Stimulated activated CD4-positive, alpha-beta T cell treated with anti-CD3 and anti-CD28 coated beads, Interleukin-4, amount 100 ng/mL, for 1 hour (primary cell): ENCODE measurements at places on chromosomes 4 and X.

DNA sequence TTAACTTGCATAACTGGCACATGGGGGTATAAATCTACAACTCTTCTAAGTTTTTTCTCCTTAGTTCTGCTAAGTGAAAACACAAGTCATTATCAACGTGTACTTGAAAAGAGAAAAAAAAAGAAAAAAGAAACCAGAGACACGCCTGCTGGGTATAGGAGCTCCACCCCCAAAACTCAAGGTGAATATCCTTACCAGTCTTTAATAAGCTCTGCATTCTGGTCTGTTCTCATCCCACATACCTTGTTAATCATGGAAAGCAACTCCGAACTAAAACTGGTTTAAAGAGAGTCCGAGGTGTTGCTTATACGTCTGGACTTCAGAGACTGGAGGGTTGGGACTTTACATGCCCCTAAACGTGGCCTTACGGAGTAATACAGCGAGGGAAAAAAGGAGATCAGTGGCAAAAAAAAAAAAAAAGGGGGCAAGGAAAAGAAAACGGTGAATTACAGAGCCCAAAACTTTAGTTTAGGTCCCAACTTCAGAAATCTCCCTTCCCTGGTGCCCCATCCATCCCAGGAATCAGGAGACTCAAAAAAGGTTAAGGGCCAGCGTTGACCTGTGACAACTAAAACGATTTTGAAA is 1.0 kb downstream of the PGRMC2 start:
- peak; percentile 3 for DNase-seq

DNA sequence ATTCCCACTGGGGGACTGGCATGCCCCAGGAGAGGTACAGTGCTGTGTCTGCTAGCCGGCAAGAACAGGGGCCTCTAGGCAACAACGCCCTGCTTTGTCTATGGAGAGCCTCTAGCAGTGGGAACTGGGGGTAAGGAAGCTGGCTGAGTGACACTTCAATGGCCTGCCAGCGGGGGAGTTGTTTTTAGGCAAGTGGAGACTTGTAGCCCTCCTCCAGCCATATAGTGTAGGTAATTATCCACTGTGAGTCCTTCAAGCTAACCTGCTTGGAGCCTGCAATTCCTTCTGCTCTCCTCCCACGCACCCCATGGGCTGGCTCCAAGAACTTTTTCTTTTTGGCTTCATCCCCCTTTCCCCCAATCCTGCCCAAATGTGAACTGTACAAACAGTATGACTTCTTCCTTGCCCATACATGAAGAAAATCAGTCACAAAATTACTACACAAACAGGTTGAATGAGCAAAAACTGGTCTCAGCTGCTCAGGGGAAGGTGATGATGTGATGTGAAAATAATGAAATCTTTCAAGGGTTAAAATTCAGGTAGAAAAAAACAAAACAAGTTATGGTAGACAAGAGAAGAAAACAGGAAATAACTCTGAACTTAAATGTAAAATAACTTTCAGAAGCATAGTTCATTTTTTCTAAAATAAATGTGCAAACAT is 33.1 kb downstream of the LEF1 start:
- DNase-seq: no peak

- DNase-seq: no peak
These were observed 269.8 kb downstream of the COL25A1 start for GRCh38 chr4:109032671-109033070.

GRCh38 chr4:55721651-55722050 is 85.6 kb upstream of the NMU start:
- DNase-seq: no peak

DNA sequence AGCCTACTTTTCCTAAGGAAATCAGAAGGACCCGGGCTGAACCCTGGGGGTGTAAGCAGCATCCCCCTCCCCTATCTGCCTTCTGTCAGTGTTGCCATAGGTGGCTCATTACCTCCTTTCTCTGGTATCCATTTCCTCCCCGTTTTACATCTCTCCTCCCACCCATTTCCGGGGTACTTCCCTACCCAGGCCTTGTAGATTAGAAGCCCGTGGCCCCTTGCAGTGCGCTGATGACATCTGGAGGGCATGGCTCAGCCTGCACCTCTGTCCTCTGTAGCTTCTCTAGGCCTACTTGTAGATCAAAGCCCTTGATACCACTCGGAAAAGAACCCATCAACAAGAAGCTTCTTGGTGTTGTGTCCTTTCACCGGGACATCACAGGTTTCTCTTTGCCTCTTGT is 71.8 kb downstream of the NBDY start:
- DNase-seq: peak; percentile 51

DNA sequence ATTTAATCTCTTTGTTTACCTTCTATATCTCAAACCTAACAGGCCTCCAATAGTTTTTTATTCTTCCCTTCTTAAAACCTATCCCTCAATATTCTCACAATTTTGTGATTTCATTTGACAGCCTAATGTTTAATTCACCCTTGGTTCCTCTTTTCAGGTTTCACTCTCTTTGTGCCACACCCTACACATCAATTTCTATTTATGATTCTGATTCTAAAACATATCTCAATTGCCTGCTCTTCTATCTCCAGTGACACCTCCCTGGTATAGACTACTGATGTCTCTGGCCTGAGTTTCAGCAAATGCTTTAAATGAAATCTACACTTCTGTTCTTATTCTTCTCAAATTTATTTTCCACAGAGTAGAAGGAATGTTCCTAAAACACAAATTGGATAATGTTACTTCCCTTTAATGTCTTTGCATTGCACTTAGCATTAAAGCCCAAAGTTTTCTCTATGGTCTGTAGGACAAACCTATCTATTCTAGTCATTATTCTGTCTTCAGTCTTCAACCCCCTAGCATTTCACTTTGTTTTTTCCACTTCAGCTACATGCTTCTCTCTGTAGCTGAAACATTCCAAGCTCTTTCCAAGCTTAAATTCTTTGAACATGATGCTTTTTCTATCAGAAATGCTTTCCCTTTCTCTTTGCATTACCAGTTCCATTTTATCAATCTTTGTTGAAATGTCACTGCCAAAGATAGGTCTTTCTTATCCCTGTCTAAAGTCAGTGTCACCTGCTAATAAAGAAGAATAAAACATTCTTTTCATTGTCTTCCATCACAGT is 622.0 kb downstream of the CENPC start:
- DNase-seq: no peak

DNA sequence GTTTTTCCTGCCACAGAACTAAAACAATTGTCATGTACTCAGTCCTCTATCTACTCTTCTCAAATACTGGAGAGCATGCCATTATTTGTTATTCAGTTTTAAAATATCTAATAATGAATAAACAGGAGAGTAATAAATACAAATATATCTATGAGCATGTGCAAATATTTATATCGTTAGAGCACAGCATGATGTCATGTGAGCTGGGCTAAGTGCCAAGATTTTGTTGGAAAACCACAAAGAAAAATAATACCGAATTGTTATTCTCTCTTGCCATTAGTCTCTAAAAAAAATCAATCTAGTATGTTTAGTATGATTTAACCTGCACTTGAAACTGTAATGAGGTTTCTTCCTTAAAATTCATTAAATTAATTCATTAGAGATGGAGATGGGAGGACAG is 97.3 kb downstream of the DDX60 start:
- DNase-seq: no peak

DNA sequence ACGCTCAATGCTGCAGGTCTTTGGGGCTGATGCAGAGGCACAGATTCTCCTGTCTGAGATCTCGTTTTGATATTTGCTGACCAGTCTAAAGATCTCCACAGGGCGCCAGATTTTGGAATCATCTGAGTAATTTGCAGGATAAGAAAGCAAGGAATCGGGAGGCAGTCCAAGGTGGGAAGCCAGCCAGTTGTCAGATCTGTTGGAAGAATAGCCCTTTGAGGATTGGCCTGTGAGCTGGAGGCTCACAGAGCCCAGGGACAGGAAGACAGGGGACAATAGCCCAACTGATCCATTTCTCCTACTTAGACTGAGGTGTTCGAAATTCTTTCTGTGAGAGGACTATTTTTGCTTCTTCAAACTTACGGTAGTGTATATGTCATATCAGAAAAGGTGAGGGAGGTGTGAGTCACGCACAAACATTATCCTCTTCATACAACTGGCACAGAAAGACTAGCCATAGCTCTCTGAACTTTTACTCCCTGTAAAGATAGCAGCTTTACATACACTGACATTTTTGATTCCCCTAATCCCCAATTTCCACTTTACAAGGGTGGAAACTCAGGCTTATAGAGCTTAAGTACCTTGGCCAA is 8.8 kb downstream of the DIPK2B start:
- no peak for DNase-seq

GRCh38 chr4:25663781-25664180 is 8.1 kb downstream of the SLC34A2 start:
- DNase-seq: no peak

GRCh38 chr4:122960611-122961000 is 38.2 kb upstream of the NUDT6 start:
- DNase-seq: no peak

- no peak for DNase-seq
These were observed 64.2 kb downstream of the PDS5A start for GRCh38 chr4:39913471-39913870.

- no peak for DNase-seq
These were observed 30.6 kb upstream of the GC start for GRCh38 chr4:71814433-71814832.

DNA sequence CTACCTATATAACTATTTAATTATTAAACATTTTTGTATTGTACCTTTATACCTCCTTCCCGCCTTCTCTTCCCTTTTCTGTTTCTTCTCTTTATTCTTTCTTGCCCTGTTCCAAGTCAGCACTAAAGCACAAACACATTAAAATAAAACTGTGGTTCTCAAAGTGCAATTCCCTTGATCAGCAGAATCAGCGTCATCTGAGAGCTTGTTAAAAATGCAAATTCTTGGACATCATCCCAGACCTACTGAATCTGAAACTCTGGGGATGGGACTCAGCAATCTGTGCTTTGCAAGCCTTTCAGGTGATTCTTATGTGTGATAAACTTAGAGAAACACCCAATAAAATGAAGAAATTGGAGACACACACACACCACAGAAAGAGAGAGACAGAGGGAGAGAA is 178.4 kb upstream of the BMP3 start:
- no peak for DNase-seq

DNA sequence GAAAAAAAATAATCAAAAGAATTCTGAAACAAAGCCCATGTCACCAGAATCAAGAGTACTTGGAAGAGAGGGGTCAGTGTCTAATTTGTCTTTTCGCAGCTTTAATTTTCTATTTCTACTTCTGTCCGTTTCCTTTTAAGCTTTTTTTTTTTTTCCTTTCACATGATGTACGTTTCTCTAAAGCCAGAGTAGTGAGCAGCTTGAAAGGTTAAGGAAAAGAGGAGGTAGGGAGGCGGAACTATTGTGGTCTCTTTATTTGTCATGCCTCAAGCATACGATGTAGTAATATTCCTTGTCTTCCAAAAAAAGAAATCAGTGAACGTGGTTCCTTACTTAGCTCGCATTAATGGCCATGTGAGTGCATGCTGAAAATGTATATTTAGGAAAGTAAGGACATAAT is 311.5 kb downstream of the TENM3 start:
- DNase-seq: no peak

DNA sequence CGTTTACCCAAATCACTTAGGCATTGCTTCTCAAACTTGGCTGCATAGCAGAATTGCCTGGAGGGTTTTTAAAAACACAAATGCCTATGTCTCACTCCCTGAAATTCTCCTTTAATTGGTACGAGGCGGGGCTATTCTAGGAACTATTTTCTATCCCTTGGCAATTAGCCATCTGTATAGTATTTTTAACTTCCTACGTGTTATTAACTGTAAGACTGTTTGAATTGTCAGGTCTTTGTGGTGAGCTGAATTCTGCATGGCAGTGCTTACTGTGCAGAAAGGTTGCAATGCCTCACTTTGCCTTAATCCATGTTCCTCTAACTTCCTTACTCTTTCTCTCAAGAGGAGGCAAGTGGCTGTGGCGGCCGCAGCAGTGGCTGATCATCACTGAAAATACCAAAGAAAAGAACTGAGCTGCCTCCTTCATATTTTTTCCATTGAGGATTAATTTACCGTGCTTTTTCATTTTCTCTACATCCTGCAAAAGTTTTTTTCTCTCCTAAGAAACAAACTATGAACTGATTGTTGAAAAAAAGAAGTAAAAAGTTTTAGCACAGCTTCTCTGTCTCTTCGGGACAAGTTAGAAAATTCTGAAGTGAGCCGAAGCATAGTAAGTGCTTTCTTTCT is at the start of gene SHROOM3:
Gene SHROOM3, plus strand, starts transcription at position 329 of the 627 bp plus-strand sequence. CDS start 824 bp downstream, outside the sequence.
- no peak for DNase-seq

DNA sequence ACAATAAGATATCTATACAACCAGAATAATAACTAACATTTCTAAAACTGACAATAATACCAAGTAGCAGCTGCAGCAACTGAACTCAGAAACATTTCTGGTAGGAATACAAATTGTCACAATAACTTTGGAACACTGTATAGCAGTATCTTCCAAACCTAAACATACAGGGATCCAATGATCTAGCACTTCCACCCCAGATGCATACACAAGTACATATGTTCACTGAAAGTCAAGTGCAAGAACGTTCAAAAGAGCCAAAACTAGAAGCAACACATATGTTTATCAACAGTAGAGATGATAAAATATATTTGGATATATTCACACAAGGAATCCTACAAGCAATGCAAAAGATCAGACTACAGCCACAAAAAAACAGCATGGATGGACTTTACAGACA is 46.2 kb downstream of the MAPK10 start:
- DNase-seq: no peak

DNA sequence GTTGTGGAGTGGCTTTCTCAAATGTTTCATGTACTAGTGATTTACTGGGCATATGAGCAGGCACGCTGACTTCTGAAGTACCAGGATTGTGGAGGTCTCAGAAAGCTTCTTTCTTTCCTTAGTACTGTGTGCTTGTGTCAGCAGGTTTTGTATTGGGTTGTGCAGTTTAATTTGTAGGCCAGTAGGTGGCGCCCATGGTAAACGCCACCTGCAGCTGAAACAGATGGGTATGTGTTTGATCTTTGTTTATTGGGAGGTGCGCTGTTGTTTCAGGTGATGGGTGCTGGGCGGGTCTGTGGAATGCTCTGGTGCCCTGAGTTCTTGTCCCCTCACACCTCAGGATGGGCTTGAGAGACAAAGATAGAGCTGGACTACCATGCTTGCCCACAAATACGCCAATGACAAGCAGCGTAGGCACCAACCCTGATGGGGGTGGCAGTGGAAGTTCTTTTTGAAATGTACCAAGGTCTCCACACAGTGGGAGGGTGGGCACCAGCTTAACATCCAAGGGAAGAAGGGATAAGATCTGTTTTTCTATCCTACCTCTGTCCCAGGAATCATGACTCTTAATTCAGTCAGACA is 141.5 kb downstream of the RPS6KA6 start:
- DNase-seq: no peak

DNA sequence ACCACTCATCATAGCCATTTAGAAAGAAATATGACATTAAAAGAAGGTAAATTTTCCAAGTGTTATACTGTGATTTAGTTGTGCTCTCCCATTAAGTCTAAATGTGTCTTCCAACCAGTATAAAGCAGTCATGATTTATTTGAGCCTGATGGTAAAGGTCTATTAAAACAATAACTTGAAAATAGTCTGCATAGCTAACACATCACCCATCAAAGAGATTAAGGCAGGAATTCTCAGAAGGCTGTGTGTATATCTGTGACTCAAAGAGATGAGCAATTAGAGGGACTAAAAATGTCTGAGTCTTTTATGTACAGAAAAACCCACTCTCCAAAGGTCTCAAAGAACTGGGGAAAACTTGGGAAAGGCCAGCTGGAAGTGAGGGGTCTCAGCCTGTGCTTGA is 70.3 kb upstream of the IQCM start:
- no peak for DNase-seq
